ENCODE measurements at places on chromosomes 4 and X. TPM values are rescaled to one million over a fixed set of nuclear protein-coding genes. Genes with fewer than 3 reads are reported as not detected.

Gene CPZ
- total RNA-seq: 15.5 TPM

Gene CLTRN
- under 0.01 TPM for total RNA-seq

Gene AMER1
- 1.7 TPM for total RNA-seq

Gene SSX4B
- total RNA-seq: not detected

Gene TMEM33
- 48.3 TPM for total RNA-seq

Gene MMGT1
- total RNA-seq: 33.2 TPM

Gene TREX2
- 1.9 TPM for total RNA-seq

Gene GIMD1
- total RNA-seq: not detected

Gene SHISA3
- total RNA-seq: not detected

Gene DNAAF6
- total RNA-seq: not detected

Gene ZBED1
- 39.3 TPM for total RNA-seq

Gene OPHN1
- total RNA-seq: 9.0 TPM

Gene LAMTOR3
- total RNA-seq: 20.9 TPM

Gene RASSF6
- total RNA-seq: not detected

Gene P2RY10
- total RNA-seq: not detected

Gene CABS1
- not detected for total RNA-seq

Gene SATL1
- total RNA-seq: not detected

Gene FBXO8
- 32.8 TPM for total RNA-seq

Gene XKRX
- total RNA-seq: not detected

Gene IBSP
- total RNA-seq: not detected

Gene KLF8
- 3.0 TPM for total RNA-seq

Gene CBLL2
- total RNA-seq: not detected

Gene CPE
- total RNA-seq: 3.5 TPM

Gene XPNPEP2
- not detected for total RNA-seq

Data from fibroblast of villous mesenchyme (primary cell).